ENCODE measurements at places on chromosomes 3 and 15. TPM values are rescaled to one million over a fixed set of nuclear protein-coding genes. Genes with fewer than 3 reads are reported as not detected.

The VEPH1 gene
- polyA plus RNA-seq, result 1.7 TPM

GRCh38 chr3:138187296-138188012 is at the start of gene ARMC8:
ARMC8 (plus strand) TSS chr3:138187301; CDS start chr3:138187555, 254 bp downstream.
- no peak for DNase-seq

The SLC26A6 gene
- 68.1 TPM for polyA plus RNA-seq

- DNase-seq, result no peak
These were observed 150.3 kb upstream of the SOX2 start for GRCh38 chr3:181561139-181562031.

- no peak for DNase-seq
These were observed 88.1 kb downstream of the MECOM start for GRCh38 chr3:169575381-169575780.

The TRPM7 gene
- polyA plus RNA-seq, result 21.2 TPM

All from cardiac muscle cell (in vitro differentiated cells and primary cell).